ENCODE measurements at places on chromosomes 6 and 20.

DNA sequence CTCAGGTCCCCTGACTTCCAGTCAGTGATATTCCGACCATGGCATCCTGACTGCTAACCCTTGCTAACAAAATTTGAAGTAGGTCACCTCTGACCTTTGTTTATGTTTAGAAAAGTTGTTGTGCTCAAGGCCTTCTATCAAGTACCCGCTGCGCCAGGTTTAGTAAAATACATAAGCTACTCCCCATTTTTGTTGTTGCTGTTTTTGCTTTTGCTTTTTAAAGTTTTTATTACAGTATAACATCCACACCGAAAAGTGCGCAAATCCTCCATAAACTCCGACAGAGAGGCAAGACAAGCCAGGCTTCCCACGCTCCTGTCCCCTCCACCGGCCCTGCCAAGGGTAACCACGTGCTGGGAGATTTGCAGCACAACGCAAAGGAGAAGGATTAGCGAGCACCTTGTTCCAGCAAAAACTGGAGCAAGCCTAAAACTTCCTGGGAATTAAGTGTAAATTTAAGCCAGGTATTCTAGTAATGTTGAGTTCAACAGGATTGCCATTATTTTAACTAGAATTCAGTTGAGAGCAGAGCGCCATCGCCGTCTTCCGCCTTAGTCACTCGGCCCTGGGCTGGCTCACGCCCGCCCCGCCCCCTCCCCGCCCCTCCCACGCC lies 17.8 kb upstream of the HMGN4 start:
- no peak for DNase-seq
- peaks cover 14% of the 10 kb centered on the region for H3K4me1 ChIP-seq
- no peaks in the 10 kb centered on the region for H3K27me3 ChIP-seq
- no peak overlapping the region for H3K4me3 ChIP-seq

DNA sequence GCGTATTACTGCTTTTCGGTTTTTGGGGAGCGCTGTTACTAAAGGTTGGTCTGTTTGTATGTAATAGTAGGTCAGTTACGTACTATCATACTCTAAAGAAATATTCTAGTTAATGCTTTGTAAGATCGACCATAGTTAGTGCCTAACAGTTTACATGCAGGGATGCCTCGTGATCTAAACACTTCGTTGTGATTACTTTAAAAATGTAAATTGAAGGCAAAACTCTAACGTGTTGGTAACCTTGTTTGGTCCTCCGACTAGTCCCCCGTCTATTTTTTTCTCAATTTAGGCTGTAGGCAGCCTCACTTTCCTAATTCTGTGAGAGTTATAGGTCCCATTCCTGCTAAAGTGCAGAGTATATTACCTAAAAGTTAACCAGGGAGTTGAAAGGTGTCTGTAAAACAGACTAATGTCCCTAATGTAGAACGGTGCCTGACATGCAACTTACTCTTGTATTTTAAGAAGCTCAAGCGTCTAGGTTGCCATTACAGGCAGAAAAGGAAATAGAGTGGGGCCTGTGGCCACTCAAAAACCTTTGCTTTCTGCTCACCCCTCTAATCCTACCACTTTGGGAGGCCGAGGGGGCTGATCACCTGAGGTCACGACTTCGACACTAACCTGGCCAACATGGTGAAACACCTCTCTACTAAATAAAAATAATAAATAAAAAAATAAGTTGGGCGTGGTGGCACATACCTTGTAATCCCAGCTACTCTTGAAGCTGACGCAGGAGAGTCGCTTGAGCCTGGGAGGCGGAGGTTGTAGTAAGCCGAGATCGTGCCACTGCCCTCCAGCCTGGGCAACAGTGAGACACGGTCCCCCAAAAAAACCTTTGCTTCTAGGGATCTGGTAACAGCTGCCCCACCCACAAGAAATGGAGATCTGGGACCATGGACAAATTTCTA lies 37.8 kb downstream of the HFE start:
- peaks cover 32% of the 10 kb centered on the region for H3K4me1 ChIP-seq

DNA sequence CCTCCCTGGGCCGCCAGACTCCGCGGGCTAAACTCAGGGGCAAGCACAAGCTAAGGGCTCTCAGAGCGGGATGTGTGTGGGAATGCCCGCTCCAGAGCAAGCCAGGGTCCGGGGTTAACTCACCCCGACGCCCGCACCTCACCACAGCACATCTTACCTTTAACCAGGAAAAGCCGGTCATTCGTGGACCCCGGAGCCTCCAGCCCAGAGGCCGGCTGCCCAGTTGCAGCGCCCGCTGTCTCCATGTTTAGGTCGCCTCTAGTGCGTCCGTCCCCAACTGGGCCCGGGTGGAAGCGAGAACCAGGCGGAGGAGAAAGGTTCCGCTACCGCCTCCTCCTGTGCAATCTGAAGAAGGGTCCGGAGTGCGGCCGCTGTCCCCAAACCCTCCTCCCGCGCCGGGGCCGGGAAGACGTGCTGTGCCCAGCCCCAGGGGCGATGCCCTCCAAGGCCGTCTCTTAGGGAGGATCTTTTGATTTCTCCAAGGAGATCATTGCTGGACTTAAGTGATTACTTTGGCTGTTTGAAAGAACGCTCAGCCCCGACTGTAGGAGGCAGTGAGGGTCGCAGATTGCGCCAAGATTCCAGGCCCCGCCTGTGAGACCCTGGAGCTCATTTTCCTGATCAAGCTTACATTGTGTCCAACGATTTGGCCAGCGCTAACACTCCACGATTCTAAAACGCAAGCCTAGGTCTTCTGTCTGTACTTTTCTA lies at the start of gene TMEM242:
TMEM242 (minus strand) TSS at position 265 of the 711 bp plus-strand sequence; CDS start at position 245, 20 bp downstream.
- H3K4me3 ChIP-seq: peak within 1 kb of the TSS; percentile 61
- peaks cover 13% of the 10 kb centered on the region for H3K4me1 ChIP-seq
- H3K27me3 ChIP-seq: no peaks in the 10 kb centered on the region
- no peaks in the 10 kb centered on the region for H3K36me3 ChIP-seq
- peak within 1 kb of the TSS; percentile 92 for H3K27ac ChIP-seq

DNA sequence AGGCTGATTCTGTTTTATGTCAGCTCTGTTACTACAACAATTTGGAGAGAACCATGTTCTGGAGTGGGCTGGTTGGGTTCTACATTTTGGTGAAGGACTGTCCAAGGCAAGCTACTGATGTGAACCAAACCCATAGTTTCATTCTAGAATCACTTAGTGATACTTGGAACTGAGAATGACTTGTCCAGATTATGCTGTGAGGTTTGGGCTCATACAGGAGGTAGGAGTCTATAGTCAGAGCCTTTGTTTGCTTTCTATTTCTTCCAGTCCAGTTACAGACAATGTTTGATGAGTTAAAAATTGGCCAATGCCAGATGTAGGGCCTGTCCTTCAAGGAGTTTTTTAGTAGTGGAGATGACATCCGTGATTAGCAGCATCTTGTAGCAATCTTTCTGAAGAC lies 97.9 kb downstream of the LRRC1 start:
- no peak overlapping the region for H3K4me3 ChIP-seq
- H3K27me3 ChIP-seq: no peaks in the 10 kb centered on the region
- no peak for DNase-seq
- H3K36me3 ChIP-seq: no peaks in the 10 kb centered on the region
- no peak overlapping the region for H3K27ac ChIP-seq
- peaks cover 4% of the 10 kb centered on the region for H3K4me1 ChIP-seq

GRCh38 chr6:52725535-52726192 lies 37.6 kb downstream of the GSTA2 start:
- H3K27ac ChIP-seq: peak overlapping the region; percentile 83
- H3K36me3 ChIP-seq: no peaks in the 10 kb centered on the region
- peak; percentile 61 for DNase-seq
- no peaks in the 10 kb centered on the region for H3K27me3 ChIP-seq
- no peak overlapping the region for H3K4me3 ChIP-seq

DNA sequence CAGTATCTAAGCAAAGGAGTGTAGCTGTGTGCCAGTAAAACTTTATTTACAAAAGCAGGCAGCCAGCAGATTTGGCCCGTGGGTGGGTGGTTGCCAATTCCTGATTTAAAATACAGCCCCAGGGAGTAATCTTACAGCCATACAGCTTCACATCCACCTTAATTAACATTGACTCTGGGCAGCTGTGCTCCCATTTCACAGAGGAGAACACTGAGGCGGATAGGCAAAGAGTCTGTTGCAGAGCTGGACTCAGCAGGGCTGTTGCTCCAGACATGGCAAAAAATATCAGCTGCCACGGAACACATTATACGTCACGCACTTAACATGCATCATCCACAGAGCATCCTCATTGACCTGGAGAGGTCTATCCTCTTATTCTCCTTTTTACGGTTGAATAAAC lies 289.9 kb downstream of the DHX35 start:
- no peaks in the 10 kb centered on the region for H3K36me3 ChIP-seq
- H3K4me3 ChIP-seq: no peak overlapping the region
- no peak overlapping the region for H3K27ac ChIP-seq
- DNase-seq: no peak
- no peaks in the 10 kb centered on the region for H3K27me3 ChIP-seq
- no peaks in the 10 kb centered on the region for H3K4me1 ChIP-seq

- no peaks in the 10 kb centered on the region for H3K27me3 ChIP-seq
- no peak for DNase-seq
- no peak overlapping the region for H3K27ac ChIP-seq
- no peaks in the 10 kb centered on the region for H3K4me1 ChIP-seq
Measured at GRCh38 chr6:74041420-74041819, 345.4 kb downstream of the CD109 start.

- no peak for DNase-seq
- no peak overlapping the region for H3K27ac ChIP-seq
- no peak overlapping the region for H3K4me3 ChIP-seq
- H3K4me1 ChIP-seq: no peaks in the 10 kb centered on the region
- H3K36me3 ChIP-seq: no peaks in the 10 kb centered on the region
Measured at GRCh38 chr20:61850457-61850856, 215.2 kb downstream of the TAF4 start.

DNA sequence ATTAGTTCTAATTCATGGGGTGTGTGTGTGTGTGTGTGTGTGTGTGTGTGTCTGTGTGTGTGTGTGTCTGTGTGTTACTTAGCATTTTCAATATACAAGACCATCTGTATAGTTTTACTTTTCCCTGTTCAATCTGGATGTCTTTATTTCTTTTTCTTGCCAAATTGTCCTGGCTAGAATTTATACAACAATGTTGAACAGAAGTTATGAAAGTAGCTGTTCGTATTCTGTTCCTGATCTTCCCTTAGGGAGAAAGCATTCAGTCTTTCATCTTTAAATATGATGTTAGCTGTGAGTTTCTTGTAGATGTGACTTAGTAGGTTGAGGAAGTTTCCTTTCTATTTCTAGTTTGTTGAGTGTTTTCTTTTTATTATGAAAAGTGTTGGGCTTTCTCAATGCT lies 334.7 kb upstream of the RNF24 start:
- no peak overlapping the region for H3K4me3 ChIP-seq
- H3K27ac ChIP-seq: no peak overlapping the region
- no peak for DNase-seq
- H3K4me1 ChIP-seq: no peaks in the 10 kb centered on the region

DNA sequence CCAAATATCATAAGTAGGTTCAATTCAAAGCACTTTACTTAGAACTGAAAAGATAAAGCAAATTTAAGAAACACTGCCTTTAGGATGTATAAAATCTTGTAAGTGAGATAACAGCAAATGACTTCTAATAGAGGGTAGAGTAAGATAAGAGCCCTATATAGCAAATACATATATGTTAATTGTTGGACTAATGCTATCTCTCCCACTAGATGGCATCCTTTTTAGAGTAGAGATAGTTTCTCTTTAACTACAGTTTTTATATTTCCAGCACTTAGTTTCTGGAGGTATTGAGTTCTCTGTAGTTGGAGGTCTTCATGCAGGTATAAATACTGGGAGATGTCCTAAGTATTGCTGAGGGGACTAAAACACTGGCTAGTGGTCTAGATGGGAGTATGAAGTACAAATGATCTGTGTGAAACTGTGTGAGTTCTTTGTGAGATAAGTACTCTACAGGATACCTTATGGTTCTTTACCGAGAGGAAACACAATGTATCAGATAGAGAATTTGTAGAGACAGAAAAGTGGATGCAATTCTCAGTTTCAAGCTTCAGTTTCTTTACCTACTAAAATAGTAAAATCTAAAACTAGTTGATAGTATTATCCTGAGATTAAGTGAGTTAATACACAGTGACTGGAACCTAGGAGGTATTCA lies 399.3 kb downstream of the KHDRBS2 start:
- H3K4me1 ChIP-seq: no peaks in the 10 kb centered on the region
- no peak overlapping the region for H3K4me3 ChIP-seq
- no peaks in the 10 kb centered on the region for H3K36me3 ChIP-seq

DNA sequence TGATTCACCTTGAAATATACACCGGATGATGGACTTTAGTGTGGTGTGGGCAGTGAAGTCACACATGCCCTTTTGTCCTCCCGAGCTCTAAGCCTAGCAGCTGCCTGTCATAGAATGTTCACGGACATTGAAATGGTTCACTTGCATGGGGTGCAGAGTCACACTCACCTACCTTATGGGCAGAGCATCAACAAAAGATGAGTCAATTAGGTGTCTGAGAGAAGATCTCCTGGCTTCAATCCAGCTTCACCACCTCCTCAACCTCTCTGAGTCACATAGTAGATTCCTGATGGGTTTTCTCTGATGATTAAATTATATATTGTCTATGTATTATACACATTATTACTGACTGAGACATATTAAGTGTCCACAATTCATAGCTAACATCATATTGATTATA lies 48.1 kb upstream of the HLA-E start:
- H3K4me1 ChIP-seq: no peaks in the 10 kb centered on the region
- H3K4me3 ChIP-seq: no peak overlapping the region
- DNase-seq: no peak
- no peak overlapping the region for H3K27ac ChIP-seq
- no peaks in the 10 kb centered on the region for H3K36me3 ChIP-seq

- no peak overlapping the region for H3K4me3 ChIP-seq
- H3K27me3 ChIP-seq: no peaks in the 10 kb centered on the region
- no peaks in the 10 kb centered on the region for H3K36me3 ChIP-seq
- no peaks in the 10 kb centered on the region for H3K4me1 ChIP-seq
- H3K27ac ChIP-seq: no peak overlapping the region
- DNase-seq: no peak
Measured at GRCh38 chr6:130796313-130796905, 30.8 kb upstream of the SMLR1 start.

DNA sequence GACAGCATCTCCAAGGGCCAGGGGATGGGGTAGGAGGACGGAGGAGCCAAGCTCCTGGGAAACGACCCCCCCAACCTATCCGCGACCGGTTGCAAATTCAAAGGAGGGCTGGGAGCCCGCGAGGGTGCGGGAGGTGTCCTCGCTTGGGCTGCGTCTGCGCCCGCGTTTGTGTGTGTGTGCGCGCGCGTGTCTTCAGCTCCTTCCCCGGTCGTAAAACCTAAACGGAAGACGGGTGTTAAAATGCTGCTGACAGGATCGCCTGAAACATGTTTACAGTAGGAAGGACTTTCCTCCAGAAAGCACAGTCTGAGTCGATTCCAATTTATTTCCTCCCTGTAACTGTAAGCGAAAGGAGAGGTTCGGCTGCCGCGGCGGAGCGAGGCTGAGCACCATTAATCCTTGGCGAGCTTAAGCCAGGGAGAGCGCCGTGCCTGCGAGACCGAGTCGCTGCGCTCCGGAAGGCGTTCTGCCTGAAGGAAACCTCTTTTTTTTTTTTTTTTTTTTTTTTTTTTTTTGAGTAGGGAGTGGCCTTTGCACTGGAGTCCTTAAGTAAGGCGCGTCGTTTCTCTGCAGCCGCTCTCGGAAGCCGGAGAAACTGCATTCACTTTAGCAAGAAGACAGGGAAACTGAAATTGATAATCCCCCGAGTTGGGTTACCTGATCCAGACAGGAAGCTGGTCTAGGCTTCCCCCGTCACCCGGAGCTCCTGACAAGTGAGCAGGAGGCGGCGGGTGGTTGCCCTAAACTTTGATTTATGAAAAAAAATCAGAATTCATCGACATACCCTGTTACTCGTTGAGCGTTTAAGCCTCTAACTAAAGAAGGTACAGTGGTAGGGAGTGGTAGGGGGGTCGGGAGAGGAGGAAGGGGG lies 4.8 kb upstream of the SOX4 start:
- peaks cover 17% of the 10 kb centered on the region for H3K4me1 ChIP-seq
- no peaks in the 10 kb centered on the region for H3K36me3 ChIP-seq
- H3K27ac ChIP-seq: peak overlapping the region; percentile 95
- no peaks in the 10 kb centered on the region for H3K27me3 ChIP-seq
- DNase-seq: peak; percentile 78
